Epithelial cell of proximal tubule (primary cell): ENCODE measurements at places on chromosomes 11 and 22.

DNA sequence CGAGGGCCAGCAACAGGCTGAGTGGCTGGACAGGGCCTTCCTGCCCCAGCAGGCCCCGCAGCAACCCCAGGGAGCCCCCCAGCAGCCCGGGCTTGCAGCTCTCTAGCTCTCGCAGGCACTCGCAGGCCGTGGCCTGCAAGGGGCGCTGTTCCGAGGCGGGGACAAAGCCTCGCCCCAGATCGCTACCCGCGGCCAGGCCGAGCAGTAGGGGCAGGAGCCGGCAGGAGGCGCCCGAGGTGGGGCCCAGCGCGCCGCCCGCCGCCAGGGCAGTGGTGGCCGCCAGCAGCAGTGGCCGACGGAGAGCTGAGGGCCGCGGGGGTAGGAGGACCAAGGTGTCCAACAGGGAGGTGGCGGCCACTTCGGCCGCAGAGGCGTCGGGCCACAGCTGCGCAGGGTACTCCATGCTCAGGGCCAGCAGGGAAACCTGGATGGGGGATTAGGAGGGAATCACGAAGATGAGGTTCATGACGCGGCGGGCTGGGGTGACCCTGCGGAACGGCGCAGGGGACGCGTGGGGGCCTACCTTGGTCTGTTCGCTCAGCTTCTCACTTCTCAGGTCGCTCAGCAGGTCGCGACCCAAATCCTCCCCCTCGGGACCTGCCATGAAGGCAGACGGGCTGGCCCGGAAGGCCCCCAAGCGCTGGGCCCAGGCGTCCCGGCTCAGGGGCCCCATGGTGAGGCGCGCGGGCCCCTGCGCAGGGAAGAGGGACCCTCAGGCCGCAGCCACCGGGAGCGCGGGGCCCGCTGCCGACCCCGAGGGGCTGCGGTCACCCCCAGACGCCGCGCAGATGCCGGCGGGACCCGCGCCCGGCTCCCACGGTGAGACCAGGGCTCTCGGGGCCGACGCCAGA is 632 bp downstream of the AP5B1 start:
- no peak for DNase-seq

- DNase-seq, result no peak
These were observed 100.4 kb downstream of the GALNT18 start for GRCh38 chr11:11521306-11522002.

GRCh38 chr11:64531906-64532312 is 59.1 kb upstream of the SLC22A12 start:
- no peak for DNase-seq

DNA sequence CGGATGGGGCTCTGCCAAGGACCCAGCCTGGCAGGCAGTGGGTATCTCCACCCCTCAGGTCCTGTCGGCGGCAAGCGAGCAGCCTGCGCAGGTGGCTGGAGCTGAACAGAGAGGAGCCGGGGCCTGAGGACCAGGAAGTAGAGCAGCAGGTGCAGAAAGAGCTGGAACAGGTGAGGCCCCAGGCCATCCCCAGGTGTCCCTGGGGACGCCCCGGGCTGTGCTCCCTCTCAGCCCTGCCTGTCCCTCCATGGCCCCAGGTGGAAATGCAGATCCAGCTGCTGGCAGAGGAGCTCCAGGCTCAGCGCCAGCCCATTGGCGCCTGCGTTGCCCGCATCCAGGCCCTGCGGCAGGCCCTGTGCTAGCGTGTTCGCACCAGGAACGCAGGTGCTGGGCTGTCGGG is 44.0 kb downstream of the PISD start:
- DNase-seq, result no peak

DNA sequence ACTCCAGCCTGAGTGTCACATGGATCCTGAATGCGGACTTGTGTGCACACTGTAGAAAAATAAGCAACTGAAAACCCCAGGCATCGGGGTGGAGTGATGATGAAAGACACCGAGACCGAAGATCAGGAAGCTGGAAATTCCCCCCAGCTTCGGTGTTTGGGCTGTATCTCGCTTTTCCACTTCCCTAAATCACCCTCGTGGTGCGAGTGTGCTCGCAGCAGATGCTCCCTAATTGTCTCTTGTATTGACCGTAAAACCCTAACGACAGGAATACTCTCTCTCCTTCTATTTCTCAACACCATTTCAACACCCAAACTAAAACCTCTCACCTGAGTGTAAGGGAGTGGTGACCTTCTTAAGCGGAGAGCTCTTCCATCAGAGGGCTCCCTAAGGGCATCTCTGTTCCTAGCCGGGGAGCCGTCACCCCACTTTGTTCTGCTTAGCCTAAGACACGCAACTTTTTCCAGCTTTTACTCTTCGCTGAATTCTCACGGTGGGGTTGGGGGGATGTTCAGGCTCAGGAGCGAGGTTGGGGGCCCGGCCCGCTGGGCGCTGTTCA is 635 bp upstream of the GRK3 start:
- DNase-seq, result no peak

DNA sequence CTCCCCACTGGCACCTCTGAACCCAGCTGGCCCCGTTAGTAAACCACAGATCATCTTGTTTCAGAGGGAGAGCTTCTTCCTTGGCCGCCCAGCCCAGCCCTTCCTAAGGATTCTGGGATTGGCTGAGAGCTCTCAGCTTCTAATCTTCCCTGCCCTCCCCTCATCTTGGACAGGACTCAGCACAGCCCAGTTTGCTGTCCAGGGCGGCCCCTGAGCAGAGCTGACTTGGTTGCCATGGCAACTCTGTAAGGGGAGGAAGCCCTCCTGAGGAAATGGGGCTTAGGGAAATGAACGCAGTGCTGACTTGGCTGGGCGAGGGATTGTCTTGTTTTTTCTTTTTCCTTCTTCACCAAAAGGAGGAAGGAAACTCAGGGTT is 4.6 kb downstream of the APOL4 start:
- no peak for DNase-seq

- DNase-seq, result no peak
These were observed 61.3 kb downstream of the RTL6 start for GRCh38 chr22:44436736-44437135.
